Muscle of arm (tissue), 14 donors: ENCODE measurements at places on chromosomes 6 and 20. TPM values are rescaled to one million over a fixed set of nuclear protein-coding genes. Genes with fewer than 3 reads are reported as not detected.

The C2 gene
- polyA plus RNA-seq: 5.0 TPM

The C6orf15 gene
- polyA plus RNA-seq: not detected

The CD109 gene
- 40.6 TPM for polyA plus RNA-seq

The PTPRK gene
- polyA plus RNA-seq: 22.6 TPM

The TCF21 gene
- 0.07 TPM for polyA plus RNA-seq

The BACH2 gene
- 5.2 TPM for polyA plus RNA-seq

The ALDH8A1 gene
- 1.5 TPM for polyA plus RNA-seq

The GSTA4 gene
- polyA plus RNA-seq: 61.0 TPM

The EDN1 gene
- 2.5 TPM for polyA plus RNA-seq

- DNase-seq: no peak
Observed at GRCh38 chr6:49327005-49327404, 136.0 kb downstream of the MMUT start.

GRCh38 chr6:95784019-95784418, 206.7 kb downstream of the MANEA start:
- no peak for DNase-seq

- no peak for DNase-seq
Observed at GRCh38 chr20:58088105-58088504, 140.3 kb downstream of the ANKRD60 start.

GRCh38 chr6:53630533-53631226, 34.9 kb downstream of the KLHL31 start:
- DNase-seq: peak; percentile 15

DNA sequence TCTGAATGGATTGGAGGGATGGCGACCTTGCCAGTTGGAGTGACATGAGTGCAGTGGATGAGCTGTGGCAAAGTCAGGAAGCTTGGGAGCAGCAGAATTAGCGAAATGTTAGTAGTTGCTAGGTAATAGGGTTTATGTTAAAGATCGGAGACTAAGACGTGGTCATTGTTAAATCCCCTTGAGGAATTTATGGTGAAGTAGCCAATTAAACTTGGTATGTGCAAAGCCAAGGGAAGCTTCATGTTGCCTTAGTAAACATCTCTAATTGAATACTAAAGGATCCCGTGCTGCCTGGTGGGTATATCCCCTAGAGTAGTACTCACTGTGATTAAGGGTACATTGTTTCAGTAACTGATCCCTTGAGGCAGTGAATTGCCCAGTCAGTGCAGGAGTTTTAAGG, 106.0 kb downstream of the PRIM2 start:
- DNase-seq: no peak

DNA sequence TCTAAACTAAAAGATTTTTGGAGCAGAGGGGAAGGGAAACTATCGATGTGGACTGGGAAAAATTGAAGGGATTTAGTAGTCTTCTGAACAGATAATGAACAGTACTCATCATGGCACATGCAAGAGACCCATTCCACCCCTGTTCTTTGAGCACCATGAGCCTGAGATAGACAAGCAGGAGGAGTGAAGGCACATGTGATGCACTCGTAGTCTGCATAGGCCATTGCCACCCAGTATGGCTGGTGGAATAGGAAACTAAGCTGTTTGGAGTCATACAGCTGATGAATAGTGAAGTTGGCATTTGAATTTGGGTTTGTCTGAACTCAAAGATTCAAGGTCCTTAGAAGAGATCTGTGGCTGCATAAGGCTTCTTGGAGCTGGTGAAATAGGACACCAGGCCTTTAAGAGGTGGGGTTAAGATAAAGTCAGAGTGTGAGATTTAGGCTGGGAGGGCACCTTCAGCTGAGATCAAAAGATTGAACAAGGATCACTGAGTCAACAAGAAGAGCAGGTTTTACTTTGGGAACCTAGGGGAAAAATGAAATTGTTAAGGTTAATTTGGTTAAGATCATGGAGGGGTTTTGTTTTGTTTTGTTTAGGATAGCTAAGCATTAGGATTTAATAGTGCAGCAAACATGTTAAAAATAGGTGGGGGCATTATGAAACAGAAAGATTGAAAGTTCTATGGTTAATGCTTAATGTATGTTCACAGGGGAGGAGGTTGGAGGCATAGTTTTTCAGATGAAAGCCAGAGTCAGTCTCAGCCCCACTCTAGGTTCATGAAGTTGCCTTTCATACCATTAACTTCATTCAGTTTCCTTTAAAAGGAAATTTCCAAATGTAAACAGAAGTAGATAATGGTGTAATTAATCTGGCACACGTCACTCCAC, 148.8 kb downstream of the ARID1B start:
- DNase-seq: no peak

- DNase-seq: no peak
Observed at GRCh38 chr6:28081486-28081751, 1.1 kb downstream of the ZNF165 start.

GRCh38 chr6:1617466-1618310, 8.0 kb downstream of the FOXC1 start:
- DNase-seq: no peak

- no peak for DNase-seq
Observed at GRCh38 chr20:21339499-21339898, 36.4 kb downstream of the XRN2 start.

GRCh38 chr6:3393836-3394202, 63.0 kb downstream of the SLC22A23 start:
- no peak for DNase-seq

DNA sequence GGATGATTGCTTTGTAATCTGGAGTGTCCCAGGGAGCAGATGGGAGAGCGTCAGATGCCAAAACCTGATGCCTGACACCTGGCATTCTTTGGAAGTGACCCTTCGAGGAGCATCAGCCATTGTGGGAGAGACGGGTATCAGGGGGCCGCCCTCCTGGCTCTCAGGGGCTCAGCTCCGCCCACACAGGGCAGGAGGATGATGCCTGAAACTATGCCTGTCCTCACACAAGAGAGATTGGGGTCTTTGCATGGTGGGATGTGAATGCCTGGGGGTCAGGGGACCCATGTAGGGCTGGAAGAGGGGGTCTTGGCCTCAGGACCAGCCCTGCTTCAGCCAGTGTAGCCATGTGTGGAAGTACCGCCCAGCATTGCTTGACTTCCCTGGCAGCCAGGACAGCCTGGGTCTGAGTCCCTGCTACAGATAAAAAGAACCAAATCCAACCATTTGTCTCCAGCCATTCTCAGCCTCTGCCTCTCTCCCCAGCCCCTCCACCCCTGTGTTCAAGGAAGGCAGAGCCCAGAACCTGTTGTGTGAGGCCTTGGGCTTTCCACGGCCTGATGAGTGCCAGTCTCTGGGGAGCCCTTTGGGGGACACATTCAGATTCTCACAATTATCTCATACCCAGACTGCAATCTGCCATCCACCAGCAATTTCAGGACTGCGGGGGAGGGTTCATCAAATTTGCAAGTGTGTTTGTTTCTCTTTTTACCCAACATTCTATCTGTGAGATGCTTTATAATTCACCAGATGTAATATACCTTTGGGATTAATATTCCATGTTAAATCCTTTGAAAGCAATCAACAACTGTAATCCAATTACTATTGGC, 371.2 kb downstream of the PREX1 start:
- no peak for DNase-seq

GRCh38 chr6:79399499-79399898, 137.7 kb downstream of the LCA5 start:
- DNase-seq: no peak

DNA sequence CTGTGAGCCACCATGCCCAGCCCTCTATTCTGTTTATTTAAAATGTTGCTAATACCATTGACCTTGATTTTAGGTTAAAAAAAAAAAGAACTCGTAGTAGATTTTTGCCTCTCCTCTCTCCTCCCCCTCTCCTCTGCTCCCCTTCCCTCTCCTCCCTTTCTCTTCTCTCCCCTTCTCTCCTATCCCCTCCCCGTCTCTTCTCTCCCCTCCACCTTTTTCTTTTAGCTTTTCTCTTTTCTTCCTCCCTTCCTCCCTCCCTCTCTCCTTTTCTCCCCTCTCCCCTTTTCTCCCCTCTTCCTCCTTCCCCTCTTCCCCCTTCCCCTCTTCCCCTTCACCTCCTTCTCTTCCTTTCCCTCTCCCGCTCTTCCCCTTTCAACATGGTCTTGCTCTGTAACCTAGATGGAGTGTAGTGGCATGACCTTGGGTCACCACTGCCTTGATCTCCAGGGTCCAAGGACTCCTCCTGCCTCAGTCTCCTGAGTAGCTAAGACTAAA, 223.8 kb downstream of the ZFAND3 start:
- DNase-seq: no peak

GRCh38 chr20:31496761-31497295, 17.4 kb upstream of the HM13 start:
- peak; percentile 96 for DNase-seq
